SK-N-MC (cell line): ENCODE measurements at places on chromosomes 12 and 14.

GRCh38 chr12:51887476-51888315, at the start of gene ANKRD33:
Gene ANKRD33 (plus strand): TSS chr12:51888103. CDS start chr12:51888187, 84 bp downstream.
- no peak for DNase-seq

DNA sequence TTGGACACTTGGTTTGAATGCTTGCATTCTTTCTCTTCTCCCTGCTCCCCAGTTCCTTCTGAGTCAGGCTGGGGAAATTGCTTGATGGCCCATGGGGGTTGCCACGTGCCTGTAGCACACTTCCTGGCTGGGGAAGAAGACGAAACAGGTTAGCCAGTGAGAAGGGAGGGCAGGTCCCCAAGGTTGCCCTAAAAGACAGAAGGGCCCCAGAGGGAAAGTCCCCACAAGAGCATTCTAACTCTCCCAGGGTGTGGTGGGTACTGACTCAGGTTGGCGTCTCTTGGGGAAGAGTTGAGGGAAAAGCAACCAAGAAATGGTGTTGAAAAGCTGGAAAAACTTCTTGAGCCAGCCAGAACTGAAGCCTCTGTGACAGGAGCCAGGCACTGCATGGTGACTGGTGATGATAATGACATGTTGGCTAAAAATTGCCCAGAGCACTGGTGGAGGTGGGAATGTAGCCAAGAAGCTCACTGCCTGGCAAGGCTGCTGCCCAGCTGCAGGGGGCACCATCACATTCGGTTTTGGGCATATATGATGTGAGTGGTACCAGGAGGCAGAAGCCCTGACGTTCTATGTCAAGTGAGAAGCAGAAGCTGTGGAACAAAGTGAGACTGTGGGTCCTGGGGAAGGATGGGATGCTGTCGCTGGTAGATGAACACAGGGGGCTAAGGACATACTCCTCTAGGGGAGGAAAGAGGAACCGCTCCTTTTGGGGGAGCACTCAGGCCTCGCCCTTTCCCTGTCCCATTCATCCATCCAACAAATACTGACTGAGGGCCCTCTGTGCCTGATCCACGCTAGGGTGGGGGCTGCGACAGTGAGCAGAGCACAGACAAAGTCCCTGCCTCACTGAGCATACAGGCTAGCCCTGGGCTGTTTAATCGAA, 8.1 kb upstream of the RABGGTA start:
- no peak for DNase-seq

- no peak for DNase-seq
Measured at GRCh38 chr14:98507264-98507663, 764.7 kb downstream of the BCL11B start.

- DNase-seq: no peak
Measured at GRCh38 chr14:91036741-91037469, 23.5 kb downstream of the RPS6KA5 start.

GRCh38 chr12:26338586-26339572, 143.5 kb downstream of the SSPN start:
- DNase-seq: no peak

DNA sequence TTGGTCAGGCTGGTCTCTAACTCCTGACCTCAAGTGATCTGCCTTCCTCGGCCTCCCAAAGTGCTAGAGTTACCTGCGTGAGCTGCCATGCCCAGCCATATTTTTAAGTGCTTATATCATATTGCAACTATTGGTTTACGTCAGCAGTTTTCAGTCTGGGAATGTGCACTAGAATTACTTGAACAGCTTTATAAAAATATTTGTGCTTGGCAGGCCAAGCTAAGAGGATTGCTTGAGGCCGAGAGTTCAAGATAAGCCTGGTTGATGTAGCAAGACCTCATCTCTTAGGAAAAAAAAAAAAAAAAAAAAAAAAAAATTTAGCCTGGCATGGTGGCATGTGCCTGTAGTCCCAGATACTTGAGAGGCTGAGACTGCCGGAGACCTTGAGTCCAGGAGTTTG, 17.1 kb downstream of the KIAA0586 start:
- DNase-seq: no peak

- DNase-seq: no peak
Measured at GRCh38 chr14:100780246-100780645, 45.7 kb upstream of the MEG3 start.

GRCh38 chr12:108611884-108612415, 14.1 kb upstream of the TMEM119 start:
- DNase-seq: no peak
